Stimulated activated CD8-positive, alpha-beta memory T cell treated with anti-CD3 and anti-CD28 coated beads, Interleukin-4, amount 100 ng/mL, for 1 hour (primary cell): ENCODE measurements at places on chromosomes 1 and 21.

DNA sequence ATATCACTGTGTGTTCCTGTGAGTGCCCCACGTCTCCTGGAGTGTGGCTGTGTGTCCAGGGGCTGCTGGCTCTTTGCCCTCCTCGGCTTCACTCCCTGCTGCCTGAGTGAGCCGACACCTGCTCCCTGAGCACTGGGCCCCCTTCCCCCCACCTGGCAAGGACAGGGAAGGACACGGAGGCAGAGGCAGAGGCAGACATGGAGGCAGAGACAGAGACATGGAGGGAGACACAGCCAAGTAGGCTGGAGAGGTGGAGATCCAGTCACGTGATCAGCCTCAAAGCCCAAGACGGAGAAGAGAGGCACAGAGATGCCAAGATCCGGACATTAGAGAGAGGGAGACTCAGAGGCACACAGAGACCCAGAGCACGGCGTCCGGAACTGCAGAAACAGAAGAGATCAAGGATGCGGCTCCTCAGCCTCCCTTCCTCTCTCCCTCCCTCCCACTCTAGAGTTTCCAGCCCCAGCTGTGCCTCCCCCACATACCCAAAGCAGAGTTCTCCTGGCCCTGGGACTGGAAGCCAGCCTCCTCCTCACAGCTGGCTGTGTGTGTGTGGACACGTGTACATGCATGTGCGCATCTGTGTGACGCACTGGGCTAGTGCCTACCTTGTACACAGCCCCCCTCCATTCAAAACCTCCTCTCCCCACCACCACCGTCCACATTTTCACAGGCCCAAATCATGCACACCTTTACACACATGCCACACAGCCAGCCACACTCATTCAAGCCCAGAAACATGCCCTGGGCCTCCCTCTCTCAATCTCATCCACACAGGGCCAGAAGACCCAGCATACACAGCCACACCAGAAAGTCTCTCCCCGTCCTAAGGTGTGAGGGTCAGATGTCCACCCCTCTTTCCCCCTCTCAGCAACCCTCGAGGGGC is 39.1 kb upstream of the WASF2 start:
- no peak for DNase-seq

GRCh38 chr1:112515311-112516009 is 6.7 kb downstream of the WNT2B start:
- no peak for DNase-seq

DNA sequence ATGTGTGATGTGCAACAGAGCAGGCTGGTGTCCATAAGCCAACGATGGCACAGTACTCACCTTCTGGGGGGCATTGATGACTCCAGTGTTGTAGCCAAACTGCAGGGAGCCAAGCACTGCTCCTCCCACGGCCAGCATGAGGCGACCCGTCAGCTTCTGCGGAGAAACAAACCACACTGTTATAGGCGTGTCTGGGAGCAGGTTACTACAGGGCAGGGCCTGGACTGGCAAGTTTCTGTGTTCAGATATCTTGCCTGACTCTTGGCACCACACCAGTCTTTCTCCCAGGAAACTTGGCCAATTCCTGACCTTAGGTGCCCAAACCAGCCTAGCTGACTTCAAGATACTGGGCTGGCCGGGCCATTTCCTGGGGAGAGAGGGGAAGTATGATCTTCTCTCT is 15.5 kb downstream of the SLC2A1 start:
- no peak for DNase-seq

GRCh38 chr1:3060601-3061551 is 8.1 kb upstream of the PRDM16 start:
- DNase-seq = no peak

GRCh38 chr1:119008483-119009311 is 20.6 kb upstream of the TBX15 start:
- DNase-seq = no peak

GRCh38 chr1:110787328-110788071 is 85.4 kb upstream of the CD53 start:
- DNase-seq = no peak

- DNase-seq = no peak
These were observed 652 bp downstream of the SNAPIN start for GRCh38 chr1:153659175-153659534.

DNA sequence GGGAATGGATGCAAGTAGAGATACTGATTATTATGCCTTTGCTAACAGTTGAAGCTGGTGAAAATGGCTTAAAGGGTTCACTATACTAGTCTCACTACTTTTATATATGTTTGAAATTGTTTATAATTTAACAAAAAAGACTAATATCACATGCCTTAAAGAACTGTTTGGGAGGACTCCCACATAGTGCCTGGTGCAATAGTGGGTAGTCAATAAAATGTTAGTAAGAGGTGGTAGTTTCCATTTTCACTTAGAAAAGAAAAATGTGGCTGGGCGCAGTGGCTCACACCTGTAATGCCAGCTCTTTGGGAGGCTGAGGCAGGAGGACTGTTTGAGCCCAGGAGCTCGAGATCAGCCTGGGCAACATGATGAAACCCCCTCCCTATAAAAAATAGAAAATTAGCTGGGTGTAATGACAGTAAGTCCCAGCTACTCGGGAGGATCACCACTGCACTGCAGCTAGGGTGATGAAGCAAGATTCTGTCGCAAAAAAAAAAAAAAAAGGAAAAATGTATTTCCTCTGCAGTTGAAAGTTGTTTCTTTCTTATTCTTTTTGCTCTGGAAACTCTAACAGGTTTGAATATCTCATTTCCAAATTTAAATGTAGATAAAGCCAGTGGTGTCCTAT is 24.5 kb downstream of the C21orf91 start:
- DNase-seq = no peak

DNA sequence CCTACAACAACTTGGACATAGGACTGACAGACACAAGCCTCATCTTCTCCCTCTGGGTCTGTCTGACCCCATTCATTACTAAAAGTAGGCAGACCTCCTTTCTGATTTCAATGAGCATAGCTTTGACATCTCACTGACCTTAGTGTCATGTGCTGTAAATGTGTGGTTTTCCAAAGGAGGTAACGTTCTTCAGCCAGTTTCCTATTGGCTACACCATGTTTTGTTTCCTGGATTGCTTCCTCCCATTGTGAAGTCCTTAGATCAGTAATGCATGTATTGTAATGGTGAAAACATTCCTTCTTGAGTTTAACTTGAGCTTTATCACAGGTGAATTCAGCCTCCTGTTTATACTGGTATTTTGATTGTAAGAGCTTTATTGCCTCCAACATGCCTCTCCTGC is 20.6 kb downstream of the STXBP3 start:
- DNase-seq = no peak

DNA sequence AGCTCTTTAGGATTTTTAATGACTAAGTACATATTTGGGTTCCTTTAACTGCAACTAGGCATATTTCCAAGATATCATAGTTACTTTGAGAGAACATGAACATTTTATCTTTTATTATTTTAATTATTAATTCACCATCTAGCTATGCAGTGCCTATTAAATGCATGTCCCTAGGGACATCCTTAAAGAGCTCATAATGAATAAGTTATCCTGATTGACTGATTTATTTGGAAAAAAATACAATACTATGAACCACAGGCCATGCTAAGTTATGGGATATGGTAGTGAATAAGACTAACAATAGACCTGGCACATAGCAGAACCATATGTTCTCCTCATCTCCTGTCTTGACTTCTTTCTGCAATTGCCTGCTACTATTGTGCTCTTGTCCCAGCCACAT is 16.4 kb upstream of the C1orf105 start:
- DNase-seq = no peak

GRCh38 chr1:232982238-232982944 is 32.0 kb downstream of the NTPCR start:
- DNase-seq = no peak

GRCh38 chr1:207645635-207646081 is 725 bp downstream of the CR1L start:
- no peak for DNase-seq

DNA sequence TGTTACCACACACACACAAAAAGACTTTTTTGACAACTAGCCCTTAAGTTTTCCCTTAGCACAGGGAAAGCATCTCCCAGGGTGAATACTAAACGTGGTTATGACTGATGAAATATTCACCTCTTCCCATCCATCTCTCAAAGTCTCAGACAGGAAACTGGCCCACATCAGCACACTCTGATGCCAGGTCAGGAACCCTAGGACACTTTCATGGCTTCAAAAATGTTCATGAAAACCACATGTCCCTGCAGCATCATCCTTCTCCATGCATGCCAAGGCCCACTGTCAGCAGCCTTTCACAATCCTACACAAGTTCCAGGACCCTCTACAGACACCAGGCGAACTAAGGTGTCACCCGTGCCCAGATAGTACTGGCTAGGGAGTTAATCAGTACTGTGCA is 68.7 kb downstream of the DNTTIP2 start:
- no peak for DNase-seq

- no peak for DNase-seq
These were observed 69.2 kb upstream of the SSBP3 start for GRCh38 chr1:54475357-54475881.

DNA sequence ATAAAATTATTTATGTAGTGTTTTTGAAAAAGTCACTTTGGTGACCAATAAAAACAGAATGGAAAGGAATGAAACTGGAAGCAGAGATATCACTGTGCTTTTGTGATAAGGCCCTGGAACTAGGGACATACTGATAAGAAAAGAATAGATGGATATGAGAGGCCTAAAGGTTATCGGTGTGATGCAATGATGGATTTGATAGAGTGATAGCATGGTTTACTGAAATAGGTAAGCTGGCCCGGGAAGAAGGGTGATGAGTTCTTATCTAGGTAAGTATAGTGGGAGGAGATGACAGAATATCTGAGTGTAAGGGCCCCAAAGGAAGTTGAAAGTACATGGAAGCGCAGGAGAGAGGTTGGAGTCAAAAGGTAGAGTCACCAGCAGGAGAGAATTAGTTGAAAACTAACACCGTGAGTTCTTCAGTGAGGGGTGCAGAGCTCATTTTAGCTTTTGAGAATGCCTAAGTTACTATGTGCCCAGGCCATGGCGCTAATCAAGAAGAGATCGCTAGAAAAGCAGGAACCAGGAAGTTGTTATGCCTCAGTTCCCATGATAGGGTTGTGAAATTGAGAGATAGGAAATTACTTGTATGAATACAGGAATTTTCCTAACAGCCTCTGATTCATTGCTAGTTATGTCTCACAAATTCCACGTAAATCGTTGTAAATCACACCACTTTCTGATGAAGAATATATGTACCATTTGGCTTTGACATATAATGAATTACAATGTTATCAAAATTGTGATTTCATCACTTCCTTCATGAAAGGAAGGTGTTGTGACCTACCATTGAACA is 115.3 kb downstream of the PLA2G4A start:
- no peak for DNase-seq

DNA sequence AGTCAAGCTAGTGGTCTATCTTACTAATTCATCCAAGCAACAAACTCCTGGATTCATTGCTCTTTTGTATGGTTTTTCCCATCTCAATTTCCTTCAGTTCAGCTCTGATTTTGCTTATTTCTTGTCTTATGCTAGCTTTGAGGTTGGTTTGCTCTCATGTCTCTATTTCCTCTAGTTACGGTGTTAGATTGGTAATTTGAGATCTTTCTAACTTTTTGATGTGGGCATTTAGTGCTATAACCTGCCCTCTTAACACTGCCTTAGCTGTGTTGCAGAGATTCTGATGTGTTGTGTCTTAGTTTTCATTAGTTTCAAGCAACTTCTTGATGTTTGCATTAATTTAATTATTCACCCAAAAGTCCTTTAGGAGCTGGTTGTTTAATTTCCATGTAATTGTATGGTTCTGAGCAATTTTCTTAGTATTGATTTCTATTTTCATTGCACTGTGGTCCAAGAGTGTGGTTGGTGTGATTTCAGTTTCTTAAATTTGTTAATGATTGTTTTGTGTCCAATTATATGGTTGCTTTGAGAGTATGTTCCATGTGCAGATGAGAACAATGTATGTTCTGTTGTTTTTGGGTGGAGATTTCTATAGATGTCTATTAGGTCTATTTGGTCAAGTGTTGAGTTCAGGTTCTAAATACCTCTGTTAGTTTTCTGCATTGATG is 154.6 kb downstream of the PLPPR5 start:
- DNase-seq = no peak

GRCh38 chr21:43782431-43783097 is 6.5 kb upstream of the CSTB start:
- DNase-seq = no peak

GRCh38 chr1:91777196-91777595 is 108.8 kb downstream of the TGFBR3 start:
- no peak for DNase-seq

- DNase-seq = no peak
These were observed 393.8 kb downstream of the DISC1 start for GRCh38 chr1:232020352-232020751.

DNA sequence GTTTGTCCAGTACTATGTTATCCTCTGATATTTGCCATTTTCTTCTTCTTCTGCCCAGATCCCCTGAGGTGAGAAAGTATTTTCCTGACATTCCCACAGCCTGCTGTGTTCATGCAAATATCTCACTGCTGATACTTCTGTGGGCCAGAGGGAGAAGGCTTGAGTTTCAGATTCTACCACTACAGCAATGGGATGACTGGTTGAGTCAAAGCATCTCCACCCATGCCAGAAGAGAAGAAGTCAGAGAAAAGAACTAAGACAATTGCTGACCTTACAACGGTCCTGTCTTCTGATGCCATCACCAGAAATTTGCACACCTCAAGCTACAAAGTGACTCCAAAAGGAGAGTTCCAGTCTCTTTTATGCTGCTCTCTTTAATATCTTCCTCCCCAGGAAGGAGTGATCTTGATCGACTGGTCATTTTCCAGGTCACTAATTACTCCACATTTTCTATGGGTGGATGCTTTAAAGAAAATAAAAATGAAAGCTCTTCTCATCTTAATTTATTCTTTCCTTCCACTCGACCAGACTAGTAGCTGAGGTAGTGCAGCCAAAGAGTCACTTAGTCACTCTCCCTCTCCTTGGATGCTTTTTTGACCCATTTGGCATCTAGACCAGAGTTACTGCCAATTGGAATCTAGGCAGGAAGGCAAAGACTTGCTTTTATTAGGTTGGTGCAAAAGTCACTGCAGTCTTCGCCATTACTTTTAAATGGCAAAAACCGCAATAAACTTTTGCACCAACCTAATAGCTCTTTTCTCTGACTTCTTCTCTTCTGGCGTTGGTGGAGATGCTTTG is 195.1 kb downstream of the PTPRC start:
- no peak for DNase-seq

DNA sequence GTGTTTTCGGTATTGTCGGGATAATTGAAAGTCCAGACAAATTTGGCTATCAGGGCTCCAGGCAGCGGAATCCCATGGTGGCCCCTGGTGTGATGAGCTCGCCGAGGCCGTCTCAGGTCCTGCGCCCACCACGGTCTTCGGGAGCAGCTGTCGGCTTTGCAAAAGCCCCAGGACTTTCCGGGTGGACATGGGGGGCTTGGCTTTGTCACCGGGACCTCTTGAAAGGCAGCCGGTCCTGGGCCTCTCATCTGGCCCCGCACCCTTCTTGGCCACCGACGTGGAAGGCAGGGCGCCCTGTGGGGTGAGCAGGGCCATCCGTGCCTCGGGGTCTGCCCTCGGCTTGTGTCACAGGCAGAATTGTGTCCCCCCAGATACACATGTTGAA is 87.1 kb upstream of the ACTRT2 start:
- DNase-seq = no peak
